ENCODE measurements at places on chromosomes 4 and X. TPM values are rescaled to one million over a fixed set of nuclear protein-coding genes. Genes with fewer than 3 reads are reported as not detected.

GRCh38 chr4:24443200-24443599 is 141.2 kb downstream of the DHX15 start:
- DNase-seq: no peak

GRCh38 chrX:16445166-16445752 is 204.7 kb upstream of the S100G start:
- DNase-seq: no peak

DNA sequence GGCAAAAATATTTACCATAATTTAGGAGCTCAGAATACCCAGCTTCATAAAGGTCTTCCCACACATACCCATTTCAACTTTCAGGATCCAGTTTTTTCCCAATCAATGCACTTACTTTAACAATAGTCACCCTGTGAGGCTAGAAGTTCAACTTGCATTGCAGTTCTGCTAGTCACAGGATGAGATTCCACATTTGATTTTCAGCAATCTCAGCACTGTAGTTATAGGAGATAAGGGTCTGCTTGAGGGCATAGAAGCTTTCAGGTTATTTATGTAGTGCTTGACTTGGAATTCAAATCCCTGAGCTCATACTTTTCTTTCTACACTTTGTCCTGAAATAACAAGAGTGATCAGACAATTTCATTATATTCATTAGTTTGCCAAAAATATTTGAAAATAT is 78.3 kb upstream of the IL2 start:
- no peak for DNase-seq

DNA sequence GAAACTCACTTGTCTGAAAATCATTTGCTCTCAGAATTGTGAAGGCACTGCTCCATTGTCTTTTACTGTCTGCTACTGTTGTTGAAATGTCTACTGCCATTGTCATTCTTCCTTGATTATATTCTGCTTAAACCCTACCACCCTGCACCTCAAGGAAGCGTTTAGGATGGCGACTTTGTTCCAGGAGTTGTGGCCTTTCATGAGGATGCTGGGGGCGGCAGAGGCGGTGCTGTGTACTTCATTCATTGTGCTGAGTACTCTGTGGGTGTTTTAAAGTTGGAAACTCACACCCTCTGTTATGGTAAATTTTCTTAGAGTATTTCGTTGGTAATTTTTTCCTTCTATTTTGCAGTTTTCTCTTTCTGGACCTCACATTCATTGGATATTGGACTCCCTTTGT is 258.9 kb downstream of the TENM3 start:
- no peak for DNase-seq

- no peak for DNase-seq
Observed at GRCh38 chr4:169239221-169239905, 31.4 kb downstream of the SH3RF1 start.

- DNase-seq: no peak
Observed at GRCh38 chrX:35122756-35123155, 180.2 kb downstream of the FAM47B start.

GRCh38 chr4:81781799-81782198 is 310.1 kb upstream of the RASGEF1B start:
- no peak for DNase-seq

The PPA2 gene
- total RNA-seq: 98.0 TPM

The RAI2 gene
- total RNA-seq: 28.0 TPM

Measured in ureter (tissue), 1 donor.